Midbrain (tissue), 1 donor: ENCODE measurements at places on chromosomes 12 and 14.
A peak's percentile ranks its signal among the peaks of the same experiment; 100 is the strongest.

- no peak for DNase-seq
Observed at GRCh38 chr12:57126561-57126960, 1.7 kb upstream of the LRP1 start.

- DNase-seq: no peak
Observed at GRCh38 chr12:113203852-113204760, 17.2 kb upstream of the TPCN1 start.

DNA sequence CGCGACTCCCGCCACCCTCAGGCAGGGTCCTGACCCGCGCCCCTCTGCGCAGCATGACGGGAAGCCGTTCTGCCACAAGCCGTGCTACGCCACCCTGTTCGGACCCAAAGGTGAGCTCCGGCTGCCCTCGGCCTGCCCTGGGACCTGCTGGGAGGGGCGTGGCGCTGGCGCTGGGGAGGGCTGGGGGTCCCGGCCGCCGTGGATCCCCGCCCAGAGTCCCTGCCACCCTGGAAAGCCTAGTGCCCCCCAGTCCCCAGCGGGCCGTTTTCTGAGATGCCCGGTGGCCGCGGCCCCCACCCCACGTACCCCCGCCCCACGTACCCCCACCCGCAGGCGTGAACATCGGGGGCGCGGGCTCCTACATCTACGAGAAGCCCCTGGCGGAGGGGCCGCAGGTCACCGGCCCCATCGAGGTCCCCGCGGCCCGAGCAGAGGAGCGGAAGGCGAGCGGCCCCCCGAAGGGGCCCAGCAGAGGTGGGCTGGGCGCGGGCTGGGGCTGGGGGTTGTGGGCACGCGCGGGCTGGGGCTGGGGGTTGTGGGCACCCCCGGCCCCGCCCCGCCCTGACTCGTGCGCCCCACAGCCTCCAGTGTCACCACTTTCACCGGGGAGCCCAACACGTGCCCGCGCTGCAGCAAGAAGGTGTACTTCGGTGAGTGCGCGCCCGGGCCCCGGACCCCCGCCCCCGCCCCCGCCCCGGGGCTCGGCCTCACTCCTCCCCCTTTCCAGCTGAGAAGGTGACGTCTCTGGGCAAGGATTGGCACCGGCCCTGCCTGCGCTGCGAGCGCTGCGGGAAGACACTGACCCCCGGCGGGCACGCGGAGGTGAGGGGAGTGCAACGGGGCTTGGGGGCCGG lies 4.0 kb downstream of the CRIP2 start:
- DNase-seq: no peak

DNA sequence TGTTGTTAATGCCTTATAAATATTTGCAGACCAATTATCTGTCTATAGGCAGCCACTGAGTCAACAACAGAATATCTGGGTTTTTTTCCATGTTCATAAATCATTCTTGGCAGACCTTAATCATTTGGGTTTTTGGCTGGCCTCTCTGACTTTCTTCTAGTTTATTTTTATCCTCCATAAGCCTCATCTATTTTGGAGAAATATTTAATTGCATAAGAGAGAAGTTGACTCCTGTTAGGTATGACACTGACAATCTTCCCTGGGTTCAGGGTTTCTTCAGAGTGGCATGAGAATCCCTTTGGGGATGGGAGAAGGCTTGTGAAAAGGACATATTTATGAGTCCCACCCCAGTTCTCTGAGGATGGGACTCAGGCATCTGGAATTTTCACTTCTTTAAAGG lies 299.8 kb downstream of the NRXN3 start:
- no peak for DNase-seq

- no peak for DNase-seq
Observed at GRCh38 chr12:27513155-27513824, 10.7 kb upstream of the PPFIBP1 start.

DNA sequence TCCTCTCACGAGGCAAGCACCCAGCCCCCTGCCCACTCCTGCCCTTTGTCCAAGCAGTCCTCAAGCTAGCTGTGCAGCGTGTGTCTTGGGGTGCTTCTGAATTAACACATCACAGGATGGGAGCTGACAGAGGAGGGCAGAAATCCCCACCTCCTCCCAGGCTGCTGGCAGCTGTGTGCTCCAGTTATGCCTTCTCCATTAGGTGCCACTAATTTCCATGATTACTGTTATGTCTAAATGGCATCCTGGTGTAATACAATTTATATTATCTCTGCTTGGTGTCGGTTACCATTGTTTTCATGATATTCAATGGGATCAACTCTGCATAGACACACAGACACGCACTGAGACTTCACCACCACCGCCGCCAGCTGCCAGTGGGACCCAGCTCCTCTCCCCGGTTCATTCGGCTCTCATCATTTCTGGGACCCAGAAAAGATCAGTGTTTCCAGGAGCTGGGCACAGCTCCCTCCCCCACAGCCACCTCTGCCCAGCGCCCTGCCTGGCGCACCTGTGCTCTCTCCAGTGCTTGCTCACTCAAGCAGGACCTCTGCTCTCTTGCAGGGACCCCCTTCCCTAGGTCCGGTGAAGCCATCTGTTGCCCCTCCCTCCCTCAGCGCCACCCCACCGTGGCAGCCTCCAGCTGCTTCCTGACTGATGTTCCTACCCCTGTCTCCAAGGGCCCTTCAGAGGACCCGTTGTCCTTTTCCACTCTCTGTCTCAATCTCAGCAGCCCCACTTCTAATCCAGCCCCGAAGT lies 167.5 kb upstream of the FKBP4 start:
- no peak for DNase-seq

GRCh38 chr12:108677381-108677780 lies 43.7 kb upstream of the SELPLG start:
- no peak for DNase-seq

GRCh38 chr12:7832059-7832696 lies 40.5 kb downstream of the SLC2A14 start:
- peak; percentile 7 for DNase-seq

- DNase-seq: no peak
Observed at GRCh38 chr12:104698871-104699270, 242.1 kb downstream of the CHST11 start.

- no peak for DNase-seq
Observed at GRCh38 chr12:2408262-2408661, 355.5 kb downstream of the CACNA1C start.

DNA sequence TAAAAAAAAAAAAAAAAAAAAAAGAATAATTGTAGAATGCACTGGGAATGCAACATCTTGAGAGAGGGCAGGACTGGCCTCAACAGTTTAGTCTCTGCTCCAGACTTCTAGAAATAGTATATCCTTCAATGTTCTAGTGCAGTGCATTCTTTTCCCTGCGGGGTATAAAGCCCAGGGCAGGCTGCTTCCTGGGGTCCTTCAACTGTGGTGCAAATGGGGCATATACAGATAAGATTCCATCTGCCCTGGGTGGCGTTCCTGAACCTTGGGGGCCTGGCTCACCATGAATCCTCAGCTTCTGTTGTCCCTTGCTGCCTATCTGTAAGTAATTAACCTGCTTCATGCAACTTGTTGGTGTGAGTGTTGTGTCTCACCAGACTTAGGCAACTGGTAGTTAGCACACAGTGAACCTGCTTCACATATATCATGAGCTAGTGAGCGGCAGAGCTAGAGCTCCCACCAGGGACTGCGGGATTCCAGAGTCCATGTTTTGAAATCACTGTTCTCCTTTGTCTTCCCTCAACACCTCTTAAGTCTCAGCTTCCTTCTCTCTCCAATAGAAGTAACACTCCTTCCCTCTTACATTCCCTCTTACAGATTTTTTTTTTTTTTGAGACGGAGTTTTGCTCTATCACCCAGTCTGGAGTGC lies 177.6 kb downstream of the SUDS3 start:
- DNase-seq: no peak

DNA sequence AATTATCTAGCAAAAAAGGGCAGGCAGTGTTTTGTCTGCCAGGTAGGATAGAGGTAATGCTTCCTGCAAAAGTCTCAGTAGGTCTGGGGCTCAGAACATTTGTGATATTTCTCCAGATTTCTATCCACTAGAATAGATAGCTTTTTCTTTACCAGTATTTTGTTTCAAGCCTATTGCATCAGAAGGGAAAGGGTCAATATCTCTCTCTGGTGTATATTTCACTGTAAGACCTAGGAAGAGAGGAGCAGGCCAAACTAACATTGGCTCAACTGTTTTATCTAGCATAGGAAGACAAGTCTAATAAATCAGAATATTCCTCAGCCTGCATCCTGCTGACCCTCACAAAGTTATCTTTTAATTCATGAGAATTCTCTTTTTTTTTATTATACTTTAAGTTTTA lies 106.7 kb upstream of the DAAM1 start:
- DNase-seq: no peak

DNA sequence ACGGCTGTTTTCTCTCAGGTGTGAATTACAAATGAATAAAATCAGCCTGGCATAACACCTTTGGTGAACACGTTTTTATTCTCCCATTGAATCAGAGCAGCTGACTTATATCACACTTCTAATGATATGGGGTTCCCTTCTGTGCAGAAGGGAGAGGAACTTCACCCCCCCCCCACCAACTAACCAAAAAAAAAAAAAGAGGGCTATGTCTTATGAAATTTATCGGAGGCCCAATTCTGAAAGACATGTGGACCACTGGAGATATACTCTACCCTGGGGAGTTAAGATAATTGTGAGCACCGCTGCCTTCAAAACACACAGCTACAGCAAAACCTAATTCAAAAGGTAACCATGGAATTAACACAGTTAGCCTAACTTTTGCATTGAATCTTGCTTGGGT lies 4.6 kb downstream of the BCL11B start:
- DNase-seq: no peak

DNA sequence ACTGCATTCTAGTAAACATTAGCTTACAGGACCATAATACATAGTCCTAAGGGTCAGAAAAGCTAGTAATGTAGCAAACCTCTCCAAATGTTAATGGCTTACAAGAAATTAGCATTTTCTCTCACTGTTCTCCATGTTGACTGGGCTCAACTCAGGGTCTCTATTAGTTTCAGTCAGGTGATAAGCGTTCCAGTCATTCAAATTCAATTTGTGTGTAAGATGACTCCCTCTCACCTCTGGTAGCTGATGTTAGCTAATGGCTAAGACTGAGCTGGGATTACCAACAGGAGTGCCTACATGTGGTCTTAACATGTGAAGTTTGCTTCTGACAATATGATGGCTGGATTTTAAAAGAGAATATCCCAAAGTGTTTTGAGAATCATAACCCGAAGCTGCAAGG lies 630.5 kb upstream of the USP15 start:
- DNase-seq: no peak

- DNase-seq: no peak
Observed at GRCh38 chr14:76964695-76965094, 63.8 kb downstream of the IRF2BPL start.

- no peak for DNase-seq
Observed at GRCh38 chr12:25840678-25841465, 117.6 kb upstream of the RASSF8 start.

- DNase-seq: no peak
Observed at GRCh38 chr14:35147711-35148110, 25.4 kb downstream of the PRORP start.

- DNase-seq: peak; percentile 40
Observed at GRCh38 chr12:65511134-65511834, 232.8 kb downstream of the MSRB3 start.

DNA sequence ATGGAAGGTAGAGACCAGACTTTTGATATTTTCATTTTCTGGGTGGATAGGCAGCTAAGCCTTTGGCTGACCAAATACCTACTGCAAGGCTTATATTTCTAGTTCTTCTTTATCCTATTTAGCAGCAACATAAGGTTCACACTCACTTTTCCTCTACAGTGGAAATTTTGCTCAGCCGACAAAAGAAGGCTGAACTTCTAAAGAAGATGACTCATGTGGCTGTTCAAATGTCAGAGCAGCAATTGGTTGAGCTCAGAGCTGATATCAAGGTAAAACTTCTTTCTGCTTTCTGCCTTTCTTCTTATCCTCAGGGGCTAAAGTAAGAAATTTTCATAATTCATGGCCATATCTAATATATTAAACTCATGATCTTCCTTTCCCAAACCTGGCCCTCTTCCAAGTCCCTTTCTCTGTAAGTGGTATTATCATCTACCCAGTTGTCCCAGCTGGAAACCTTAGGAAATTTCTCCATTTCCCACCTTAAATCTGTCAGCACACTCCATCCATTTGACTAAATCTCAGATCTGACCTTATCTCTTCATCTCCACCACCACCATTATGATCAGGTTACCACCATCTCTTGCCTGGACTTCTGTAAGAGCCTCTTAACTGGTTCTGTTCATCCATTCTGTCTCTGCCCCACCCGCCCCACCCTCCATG lies 19.8 kb upstream of the KCNH3 start:
- DNase-seq: no peak

DNA sequence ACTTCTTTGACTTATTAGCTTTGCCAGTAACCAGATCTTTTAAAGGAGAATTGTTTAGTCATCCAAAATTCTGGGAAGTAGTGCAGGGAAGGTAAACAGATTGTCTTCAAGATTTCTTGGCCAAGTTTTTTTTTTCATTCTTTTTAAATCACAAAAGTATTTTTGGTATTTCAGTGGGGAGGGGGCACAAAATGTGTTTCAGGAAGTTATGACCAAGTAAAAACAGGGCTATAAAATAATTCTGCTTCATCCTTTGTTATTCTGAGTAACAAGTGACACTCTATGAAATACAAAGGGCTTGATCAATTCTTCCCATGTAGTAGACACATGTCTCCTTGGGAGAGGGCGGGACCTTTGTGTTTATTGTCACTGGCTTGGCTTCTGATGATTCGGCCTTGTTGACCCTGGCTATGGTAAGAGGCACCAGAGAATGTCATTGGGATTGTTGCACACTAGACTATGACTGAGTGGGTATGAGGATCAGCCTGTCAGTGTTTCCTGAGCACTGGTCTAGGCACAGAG lies 55.4 kb downstream of the SUSD6 start:
- DNase-seq: no peak

DNA sequence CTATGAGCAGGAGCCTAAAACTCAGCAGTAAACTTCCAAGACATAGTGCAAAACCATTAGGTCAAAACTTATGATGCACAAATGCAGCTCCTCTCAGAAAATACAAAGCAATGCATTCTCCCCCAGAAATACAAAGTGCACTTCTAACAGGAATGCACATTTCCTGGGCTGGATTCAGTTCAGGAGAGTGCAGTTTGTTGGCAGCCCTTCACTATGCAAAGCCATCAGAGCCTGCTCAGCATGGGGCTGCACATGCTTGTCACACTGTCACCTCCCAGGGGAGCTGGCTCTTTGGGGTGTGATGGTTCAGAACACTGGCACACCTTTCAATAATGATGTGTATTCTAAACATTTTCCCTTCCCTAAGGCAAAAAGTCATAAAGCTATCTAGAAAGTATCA lies 110.4 kb downstream of the KCNK10 start:
- DNase-seq: no peak

GRCh38 chr14:40053416-40053815 lies 621.2 kb upstream of the FBXO33 start:
- no peak for DNase-seq

GRCh38 chr12:50533971-50534370 lies 29.2 kb downstream of the DIP2B start:
- DNase-seq: no peak
